ENCODE measurements at places on chromosomes 2 and 18.
A peak's percentile ranks its signal among the peaks of the same experiment; 100 is the strongest.

GRCh38 chr2:134682726-134683125 is 36.1 kb downstream of the TMEM163 start:
- DNase-seq, result no peak

- peak; percentile 27 for DNase-seq
Observed at GRCh38 chr18:60040971-60041370, 141.2 kb downstream of the PMAIP1 start.

DNA sequence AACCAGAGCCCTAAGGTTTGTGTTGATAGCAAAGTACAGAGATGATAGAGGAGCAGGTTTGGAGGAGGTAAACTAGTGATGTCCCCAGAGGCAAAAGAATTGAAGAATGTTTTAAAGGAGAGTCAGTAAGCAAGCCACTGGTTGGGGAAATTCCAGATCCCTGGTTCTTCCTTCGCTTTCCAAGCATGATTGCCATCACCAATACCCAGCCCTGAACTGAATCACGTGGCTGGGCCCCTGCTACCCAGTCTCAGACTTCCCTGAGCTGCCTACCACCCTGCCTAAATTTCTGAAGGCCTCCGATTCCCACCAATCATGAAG is 310.8 kb upstream of the STON1 start:
- DNase-seq, result no peak

DNA sequence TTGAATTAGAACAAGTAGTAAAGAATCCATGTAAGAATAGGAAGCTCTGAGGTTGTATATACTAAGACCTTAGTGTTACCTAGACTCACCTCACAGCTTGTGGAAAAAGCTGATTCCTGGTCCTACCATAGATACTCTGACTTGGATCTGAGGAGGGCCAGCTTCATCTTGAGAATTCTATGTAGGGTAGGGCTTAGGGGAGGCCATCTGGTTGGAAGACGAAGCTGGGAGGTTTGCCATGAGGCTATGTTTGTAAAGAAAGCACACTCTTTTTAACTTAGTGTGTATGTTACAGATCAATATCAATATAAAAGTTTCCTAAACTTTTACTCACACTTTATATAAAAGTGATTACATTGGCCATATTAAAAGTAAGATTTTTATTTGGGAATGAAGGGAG is 77.1 kb upstream of the GALNT5 start:
- DNase-seq, result no peak

- no peak for DNase-seq
Observed at GRCh38 chr2:190184460-190184859, 121.9 kb upstream of the MSTN start.

DNA sequence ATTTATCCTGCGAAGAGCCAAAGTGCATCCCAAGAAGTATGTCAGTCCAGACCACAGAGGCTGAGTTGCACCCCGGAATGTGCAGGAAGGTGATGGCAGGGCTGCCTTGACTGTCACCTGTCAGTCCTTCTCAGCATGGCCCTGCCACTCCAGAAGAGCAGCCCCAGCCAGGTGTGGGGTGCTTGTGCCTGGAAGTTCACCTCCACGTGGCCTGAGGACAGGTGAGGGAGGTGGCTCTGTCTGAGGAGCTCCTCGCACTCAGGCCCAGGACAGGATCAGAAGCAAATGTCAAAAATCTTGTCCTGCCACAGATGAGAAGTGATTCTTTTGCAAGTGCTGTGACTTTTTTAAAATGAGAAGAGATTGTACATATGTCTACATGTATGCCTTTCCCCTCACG is 31.4 kb upstream of the B3GNT7 start:
- DNase-seq, result no peak

DNA sequence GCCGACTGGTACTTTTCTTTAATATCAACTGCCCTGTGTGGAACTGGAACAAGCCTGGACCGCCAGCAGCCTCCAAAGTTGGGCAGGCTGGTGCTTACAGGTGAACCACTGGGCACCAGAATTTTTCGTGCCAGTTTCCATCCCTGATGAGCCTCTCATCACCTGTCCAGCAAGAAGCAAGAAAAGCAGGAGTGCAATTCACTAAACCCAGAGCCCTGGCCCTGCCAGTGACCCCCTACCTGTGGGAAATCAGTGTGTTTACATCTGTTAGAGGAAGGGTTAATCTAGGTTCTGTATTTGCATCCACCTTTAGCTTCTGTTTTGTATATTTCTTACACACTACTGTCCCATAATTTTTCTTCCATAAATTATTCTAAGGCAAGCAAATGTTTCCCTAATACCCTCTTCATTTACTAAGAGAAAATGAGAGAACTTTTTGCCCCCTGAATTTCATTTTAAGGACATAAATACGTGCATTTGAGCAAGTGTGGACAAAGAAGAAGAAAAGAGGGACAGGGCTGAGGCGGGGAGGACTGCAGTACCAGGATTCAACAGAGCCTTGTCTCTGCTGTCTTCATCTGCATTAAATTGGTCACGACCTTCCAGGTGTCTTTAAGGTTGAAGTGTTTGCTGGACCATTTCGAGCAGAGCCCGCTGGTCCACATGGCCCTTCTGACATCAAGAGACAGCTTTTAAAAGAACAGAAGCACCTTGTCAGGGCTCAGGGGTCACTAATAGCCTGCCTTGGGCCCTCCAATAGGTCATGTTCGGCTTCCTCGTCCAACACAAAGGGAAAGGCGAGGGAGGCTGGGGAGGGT is 763.1 kb downstream of the BCL11A start:
- DNase-seq, result no peak

- no peak for DNase-seq
Observed at GRCh38 chr2:218472988-218473387, 54.1 kb downstream of the VIL1 start.

DNA sequence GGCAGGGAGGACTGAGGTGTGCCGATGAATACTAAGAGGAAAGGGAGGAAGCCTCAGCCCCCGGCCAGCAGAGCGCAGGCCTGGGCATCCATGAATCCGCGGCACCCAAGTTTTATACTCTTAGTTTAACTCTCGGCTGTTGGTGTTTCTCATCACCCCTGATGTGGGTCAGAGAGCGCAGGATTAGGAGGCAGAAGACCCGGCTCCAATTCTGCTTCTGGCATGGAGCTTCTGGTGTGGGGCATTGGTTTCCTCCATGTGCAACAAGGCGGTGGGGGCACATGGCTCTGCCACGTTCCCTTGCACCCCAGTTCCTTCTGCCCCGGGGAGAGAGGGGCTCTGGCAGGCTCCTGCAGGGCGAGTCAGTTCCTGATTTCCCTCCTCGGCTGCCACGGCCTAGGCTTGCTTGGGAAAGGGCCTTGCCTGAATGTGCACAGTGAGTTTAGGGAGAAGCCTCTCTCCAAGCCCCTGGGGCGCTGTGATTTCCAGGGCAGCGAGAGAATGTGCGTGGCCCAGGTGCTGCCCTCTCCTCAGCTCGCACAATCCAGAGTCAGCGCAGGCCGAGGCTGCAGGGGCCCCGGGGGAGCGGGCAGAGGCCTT is 36.2 kb upstream of the DNMT3A start:
- DNase-seq, result no peak

DNA sequence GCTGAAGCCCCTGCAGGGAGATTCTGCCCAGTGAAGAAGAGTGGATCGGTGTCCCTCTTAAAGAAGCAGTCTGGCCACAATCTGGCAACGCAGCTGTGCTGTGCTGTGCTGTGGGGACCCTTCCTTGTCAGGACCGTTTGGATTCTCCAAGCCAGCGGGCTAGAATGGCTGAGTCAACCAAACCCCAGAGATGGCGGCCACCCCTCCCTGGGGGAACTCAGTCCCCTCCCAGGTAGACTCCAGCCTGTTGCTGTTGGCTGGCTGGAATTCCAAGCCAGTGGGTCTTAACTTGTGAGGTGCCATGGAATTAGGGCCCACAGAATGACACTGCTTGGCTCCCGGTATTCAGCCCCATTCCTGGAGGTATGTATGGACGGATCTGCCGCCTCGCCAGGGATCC is 62.3 kb downstream of the MMADHC start:
- DNase-seq, result no peak

DNA sequence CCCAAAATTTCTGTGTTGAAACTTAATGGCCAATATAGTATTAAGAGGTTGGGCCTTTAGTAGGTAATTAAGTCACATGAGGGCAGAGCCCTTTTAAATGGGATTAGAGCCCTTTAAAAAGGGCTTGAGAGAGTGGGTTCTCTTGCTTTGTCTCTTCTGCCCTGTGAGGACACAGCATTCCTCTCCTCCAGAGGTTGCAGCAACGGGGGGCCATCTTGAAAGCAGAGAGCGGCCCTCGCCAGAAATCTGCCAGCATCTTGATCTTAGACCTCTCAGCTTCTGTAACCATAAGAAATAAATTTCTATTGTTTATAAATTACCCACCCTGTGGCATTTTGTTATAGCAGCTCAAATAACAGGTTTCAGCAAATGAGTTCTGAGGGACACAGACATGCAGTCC is 305.0 kb upstream of the LRP1B start:
- no peak for DNase-seq

DNA sequence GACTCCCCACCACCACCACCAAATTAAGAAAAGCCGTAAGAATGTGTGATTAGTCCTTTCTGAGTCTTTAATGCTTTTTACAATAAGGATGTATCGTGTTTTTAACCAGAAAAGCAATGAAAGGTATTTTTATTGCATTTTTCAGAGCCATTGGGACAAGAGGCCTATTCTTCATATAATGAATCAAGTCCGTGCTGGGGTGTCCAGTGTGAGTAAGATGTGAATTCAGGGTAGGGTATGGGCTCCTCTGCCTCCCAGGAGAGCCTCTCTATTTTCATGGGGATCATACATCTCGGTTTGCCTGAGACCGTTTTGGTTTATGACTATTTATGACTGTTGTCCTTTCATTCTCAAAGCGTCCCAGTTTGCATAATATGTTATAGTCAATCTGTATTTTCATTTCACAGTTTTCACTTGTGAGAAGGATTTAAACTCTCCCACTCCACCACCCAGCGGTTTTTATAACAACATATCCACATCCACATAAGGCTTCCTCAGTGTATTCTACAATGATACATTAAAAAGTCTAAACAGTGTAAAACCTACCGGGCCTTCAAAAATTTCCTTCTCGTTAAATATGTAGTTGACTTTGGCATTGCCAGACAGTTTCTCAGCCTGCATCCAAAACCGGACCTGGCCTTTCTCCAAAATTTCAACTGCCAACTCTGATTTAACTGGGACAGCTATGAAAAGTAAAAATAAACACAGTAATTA is 80.8 kb upstream of the LPIN2 start:
- DNase-seq, result no peak

DNA sequence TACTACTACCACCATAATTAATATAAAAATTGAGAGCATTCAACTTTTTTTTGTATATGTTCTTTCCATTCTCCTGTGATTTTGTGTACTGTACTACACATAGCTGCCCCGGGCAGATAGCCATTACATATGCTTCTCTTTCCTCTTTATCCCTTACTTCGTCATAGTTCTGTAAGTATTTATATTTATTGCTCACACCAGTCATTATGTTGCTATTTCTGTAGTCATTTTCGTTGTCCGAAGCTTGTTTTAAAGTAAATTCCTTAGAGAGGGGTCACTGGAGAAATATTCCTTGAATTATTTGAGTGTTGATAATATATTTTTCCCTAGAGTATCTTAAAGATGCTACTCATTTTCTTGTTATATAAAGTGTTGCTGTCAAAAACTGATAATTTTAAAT is 144.0 kb downstream of the CLIP4 start:
- DNase-seq, result no peak

- no peak for DNase-seq
Observed at GRCh38 chr18:76963936-76964335, 141.6 kb downstream of the ZNF236 start.

DNA sequence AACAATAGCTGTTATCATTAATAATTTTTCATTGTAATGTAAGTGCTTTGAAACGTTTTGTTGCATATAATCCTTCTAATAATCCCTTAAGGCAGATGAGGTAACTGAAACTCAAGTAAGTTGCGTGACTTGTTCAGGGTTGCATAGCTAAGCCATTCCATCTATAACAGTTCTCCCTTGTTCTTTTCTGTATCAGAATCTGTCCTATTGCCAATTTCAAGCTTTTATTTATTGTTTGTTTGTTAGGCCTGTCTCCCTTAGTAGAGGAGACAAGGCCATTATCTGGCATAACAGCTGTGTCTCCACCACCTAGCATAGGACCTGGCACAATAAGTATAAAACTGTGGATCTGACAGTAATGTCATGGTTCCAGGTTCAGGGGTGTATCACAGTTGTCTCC is 19.4 kb downstream of the BABAM2 start:
- no peak for DNase-seq

DNA sequence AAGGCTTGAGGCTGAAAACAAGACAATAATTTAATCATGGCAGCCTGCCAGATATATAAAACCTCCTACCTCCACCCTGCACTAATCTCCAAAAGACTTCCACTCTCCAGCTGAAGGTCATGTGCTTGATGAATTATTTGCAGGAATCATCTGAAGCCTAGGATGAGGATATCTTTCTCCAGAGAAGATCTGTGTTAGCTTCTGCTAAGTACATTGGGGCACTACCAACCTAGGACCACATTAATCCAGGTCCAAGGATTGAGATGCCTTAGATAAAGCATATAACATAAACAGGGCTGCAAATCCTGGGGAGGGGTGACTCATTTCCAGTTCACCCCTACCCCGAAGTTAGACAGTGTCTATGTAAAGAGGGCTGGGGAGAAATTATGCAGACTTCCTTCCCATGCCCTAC is 80.5 kb upstream of the FRZB start:
- DNase-seq, result peak; percentile 4

DNA sequence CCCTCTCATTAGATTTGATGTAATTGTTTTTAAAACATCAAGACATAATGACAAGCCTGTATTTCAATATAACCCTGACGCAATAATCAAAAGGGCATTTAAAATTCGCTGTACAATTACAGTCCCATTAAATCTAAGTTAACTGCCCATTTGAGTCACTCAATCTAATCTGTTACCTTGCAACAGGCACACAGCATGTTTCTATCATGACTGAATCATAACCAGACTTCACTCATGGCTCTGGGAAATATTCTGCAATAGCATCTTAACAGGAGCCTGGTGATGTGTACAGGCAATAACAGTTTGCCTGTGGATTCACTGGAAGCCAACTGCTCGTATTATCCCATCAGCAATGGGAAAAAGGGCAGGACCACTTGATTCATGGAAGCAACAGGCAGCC is 142.3 kb upstream of the NCKAP5 start:
- DNase-seq, result no peak

- DNase-seq, result peak; percentile 29
Observed at GRCh38 chr2:156436497-156437085, 412 bp downstream of the GPD2 start.

DNA sequence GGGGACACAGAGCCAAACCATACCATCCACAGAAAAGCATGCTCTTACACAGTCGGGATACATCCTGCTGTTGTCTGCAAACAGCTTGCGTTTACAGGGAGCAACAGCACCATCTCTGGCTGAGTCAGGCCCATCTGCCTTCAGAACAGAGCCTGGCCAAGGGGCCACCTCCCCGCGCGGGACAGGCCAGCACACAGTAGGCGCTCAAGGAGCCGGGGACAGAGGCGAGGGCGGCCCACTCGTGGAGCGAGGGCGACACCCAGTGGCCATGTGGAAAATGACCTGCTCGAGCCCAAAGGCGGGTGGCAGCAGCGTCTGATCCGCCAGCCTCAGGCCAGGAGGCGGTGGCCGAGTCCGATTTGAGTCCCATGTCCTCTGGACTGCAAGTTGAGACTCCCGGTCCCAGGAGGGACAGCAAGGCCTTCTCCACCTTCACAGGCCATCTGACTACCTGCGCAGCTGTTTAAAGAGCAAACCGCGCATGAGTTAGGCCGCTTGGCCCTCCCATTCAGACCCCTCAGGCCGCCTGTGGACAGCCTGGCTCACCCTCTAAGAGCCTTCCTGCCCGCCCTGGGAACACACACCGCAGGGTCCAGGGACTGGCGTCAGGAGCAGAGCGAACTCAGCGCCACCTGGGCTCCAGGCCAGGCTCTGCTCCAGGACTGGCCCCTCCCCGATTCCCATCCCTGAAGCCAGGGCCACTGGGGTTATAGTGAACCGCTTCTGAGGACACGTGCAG is 38.3 kb downstream of the TTC32 start:
- peak; percentile 89 for DNase-seq

Data from GM03348 (cell line).